ENCODE measurements at places on chromosomes 2 and 18. TPM values are rescaled to one million over a fixed set of nuclear protein-coding genes. Genes with fewer than 3 reads are reported as not detected.

COL6A3 gene
- total RNA-seq, result 145 TPM

SPDYA gene
- total RNA-seq, result 7.1 TPM

DAPL1 gene
- not detected for total RNA-seq

SOX11 gene
- total RNA-seq, result not detected

CROCC2 gene
- not detected for total RNA-seq

SCN2A gene
- 1.3 TPM for total RNA-seq

IGFBP2 gene
- total RNA-seq, result 180 TPM

DNA sequence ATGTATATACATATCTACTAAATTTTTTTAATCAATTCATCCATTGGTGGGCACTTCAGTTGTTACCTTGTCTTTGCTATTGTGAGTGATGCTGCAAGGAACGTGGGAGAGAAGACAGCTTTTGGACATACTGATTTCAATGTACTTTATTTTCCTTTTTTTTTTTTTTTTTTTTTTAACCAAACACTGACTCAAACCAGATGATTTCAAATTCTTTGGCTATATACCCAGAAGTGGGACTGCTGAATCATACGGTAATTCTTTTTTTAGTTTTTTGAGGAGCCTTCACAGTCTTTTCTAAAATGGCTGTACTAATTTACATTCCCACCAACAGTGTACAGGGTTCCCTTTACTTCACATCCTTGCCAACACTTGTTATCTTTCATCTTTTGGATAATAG lies 204.7 kb downstream of the INSIG2 start:
- H3K4me1 ChIP-seq, result no peaks in the 10 kb centered on the region
- no peak for DNase-seq
- H3K4me3 ChIP-seq, result no peak overlapping the region
- H3K27ac ChIP-seq, result no peak overlapping the region
- H3K36me3 ChIP-seq, result no peaks in the 10 kb centered on the region

GRCh38 chr2:29526587-29527586 lies 394.5 kb downstream of the ALK start:
- H3K27me3 ChIP-seq, result no peaks in the 10 kb centered on the region
- no peak for DNase-seq
- H3K36me3 ChIP-seq, result no peaks in the 10 kb centered on the region
- no peaks in the 10 kb centered on the region for H3K4me1 ChIP-seq
- no peak overlapping the region for H3K4me3 ChIP-seq

DNA sequence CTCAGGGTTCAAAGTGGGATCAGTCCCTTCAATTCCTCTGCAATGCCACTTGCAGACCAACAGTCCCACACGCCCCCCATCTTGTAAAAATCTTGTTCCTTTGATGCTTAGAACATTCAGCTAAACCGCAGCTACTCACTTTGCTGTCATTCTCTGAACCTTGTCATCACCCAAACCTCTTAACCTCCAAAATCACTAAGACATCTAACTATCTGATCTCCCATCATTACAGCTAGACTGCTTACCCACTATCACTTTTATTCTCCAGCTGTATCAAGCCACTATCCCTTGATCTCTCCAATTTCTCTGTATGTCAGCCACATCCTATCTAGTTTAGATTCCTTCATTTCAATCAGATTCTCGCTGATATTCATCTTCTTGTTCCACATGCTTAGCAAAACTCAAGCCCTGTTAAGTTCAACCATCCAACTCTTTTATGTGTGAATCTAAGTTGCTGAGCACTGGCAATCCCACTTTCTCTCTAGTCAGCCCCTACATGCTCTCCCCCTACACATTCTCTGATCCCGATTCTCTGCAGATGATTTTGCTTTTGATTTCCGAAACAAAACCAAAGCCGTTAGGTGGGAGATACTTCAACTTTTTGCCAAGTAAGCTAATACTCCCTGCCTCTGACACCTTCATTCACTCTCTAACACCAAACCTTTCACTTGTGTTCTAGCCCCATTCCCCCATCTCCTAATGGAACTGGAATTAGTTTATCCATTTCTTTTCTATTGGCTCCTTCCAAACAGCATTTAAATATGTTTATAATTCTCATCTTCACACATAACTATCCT lies 4.6 kb downstream of the GTF3C2 start:
- H3K27me3 ChIP-seq, result no peaks in the 10 kb centered on the region
- DNase-seq, result no peak
- peaks cover 4% of the 10 kb centered on the region for H3K36me3 ChIP-seq
- no peak overlapping the region for H3K4me3 ChIP-seq
- H3K27ac ChIP-seq, result no peak overlapping the region
- H3K4me1 ChIP-seq, result peaks cover 69% of the 10 kb centered on the region

- no peak overlapping the region for H3K4me3 ChIP-seq
- no peaks in the 10 kb centered on the region for H3K4me1 ChIP-seq
- DNase-seq, result no peak
- H3K27ac ChIP-seq, result no peak overlapping the region
Observed at GRCh38 chr2:25587361-25587760, 86.0 kb downstream of the DTNB start.

DNA sequence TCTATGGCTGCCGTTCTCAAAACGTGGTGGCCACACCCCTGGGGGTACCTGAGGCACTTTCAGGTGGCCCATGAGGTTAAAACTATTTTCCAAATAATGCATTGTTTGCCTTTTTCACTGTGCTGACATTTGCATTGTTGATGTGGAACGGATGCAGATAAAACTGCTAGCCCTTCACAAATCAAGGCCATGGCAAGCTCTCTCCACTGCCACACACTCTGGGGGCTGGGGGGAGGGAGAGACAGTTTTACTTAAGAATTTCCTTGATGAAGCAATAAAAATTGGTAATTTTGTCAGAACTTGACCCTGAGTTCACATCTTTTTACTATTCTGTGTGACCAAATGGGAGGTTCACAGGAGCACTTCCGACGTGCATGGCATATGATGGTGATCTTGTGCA lies 22.0 kb upstream of the TGIF1 start:
- H3K36me3 ChIP-seq, result no peaks in the 10 kb centered on the region
- no peak overlapping the region for H3K27ac ChIP-seq
- no peak for DNase-seq
- H3K4me1 ChIP-seq, result no peaks in the 10 kb centered on the region

DNA sequence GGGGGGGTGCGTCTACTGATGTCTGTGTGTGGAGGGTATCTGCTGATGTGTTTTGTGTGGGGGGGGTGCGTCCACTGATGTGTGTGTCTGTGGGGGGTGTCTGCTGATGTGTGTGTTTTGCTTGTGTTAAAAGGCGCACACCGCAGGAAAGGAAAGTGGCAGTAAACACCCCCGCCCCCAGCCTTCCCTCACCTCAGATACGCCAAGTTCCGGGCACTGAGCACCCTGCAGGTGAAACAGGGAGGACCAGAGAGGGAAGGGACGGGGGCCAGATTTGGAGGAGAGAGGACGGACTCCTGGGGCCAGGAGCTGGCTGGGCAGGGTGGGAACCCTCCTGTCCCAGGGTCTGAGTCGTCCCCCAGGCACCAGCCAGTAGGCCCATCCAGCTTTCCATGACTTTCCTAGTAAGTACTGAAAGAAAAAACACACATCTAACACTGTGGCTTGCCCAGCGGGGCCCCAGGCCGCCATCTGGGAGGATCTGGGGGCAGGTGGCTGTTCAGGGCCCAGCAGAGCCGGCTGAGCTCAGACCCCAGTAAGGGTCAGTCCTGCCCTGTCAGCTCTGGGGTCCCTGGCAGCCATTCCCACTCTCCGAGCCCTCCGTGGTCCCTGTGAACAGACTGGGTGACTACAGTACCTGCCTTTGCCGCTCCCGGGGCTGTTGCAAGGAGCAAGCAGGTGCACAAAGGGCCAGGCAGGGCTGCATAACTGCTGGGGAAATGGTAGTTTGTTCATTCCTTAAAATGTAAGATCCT lies 126.9 kb downstream of the NFATC1 start:
- no peak overlapping the region for H3K4me3 ChIP-seq
- H3K27ac ChIP-seq, result peak overlapping the region; percentile 30
- no peaks in the 10 kb centered on the region for H3K27me3 ChIP-seq
- peaks cover 3% of the 10 kb centered on the region for H3K36me3 ChIP-seq

DNA sequence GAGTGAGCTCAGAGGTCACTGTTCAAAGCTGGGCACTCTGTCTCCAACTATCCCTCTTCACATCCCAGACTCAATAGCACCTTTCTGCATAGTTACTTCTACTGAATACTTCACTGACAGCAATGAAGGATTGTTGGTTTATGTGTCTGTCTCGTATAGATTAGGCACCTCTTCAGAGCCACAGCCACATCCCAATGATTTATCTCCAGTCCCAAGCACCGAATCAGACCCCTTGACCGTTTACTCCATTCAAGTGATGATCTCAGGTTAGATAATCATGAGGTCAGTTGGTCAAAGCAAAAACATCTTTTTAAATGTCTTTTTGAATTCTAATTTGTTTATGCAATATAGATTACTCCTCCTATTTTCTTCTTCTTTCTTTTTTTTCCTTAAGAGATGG lies 14.7 kb downstream of the NEDD4L start:
- no peaks in the 10 kb centered on the region for H3K4me1 ChIP-seq
- no peak overlapping the region for H3K27ac ChIP-seq
- no peaks in the 10 kb centered on the region for H3K36me3 ChIP-seq
- no peaks in the 10 kb centered on the region for H3K27me3 ChIP-seq

DNA sequence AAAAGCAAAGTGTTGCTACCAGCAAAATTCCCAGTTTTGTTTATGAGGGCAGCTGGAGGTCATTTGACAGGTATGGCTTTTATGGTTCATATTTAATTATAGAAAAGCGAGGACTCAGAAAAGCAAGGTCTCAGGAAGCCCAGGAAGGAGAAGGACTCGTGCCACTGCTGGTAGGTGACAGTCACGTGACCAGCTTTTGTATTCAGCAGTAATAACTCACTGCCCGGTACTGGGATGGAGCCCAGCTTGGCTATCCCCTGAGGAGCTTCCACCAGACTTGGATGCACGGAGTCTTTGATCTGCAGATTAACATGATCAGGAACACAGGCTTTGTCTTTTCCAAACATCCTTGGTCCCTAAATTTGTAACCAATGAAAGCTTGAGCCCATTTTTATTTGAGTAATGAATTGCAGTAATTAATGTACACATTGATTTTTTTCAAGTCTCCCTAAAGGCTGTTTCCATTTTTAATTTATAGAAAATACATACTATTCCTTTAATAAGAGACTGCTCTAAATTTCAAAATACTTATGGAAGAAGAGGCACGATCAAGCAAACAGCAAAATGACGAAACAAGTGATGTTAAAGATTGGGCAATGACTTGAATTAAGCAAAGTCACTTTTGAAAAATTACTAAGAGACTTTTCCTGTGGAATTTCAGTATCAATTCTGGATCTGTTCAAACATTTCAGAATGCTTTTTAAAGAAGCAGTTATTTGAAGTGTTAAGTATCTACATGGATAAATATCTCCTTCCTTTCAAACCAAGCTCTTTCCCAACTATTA lies 251.7 kb upstream of the HNRNPA3 start:
- H3K36me3 ChIP-seq, result no peaks in the 10 kb centered on the region
- no peak for DNase-seq
- H3K27ac ChIP-seq, result no peak overlapping the region
- H3K27me3 ChIP-seq, result no peaks in the 10 kb centered on the region
- H3K4me1 ChIP-seq, result no peaks in the 10 kb centered on the region

- no peak for DNase-seq
- H3K27ac ChIP-seq, result no peak overlapping the region
- no peaks in the 10 kb centered on the region for H3K27me3 ChIP-seq
- no peak overlapping the region for H3K4me3 ChIP-seq
Observed at GRCh38 chr2:68961380-68961779, 8.7 kb upstream of the GKN2 start.

DNA sequence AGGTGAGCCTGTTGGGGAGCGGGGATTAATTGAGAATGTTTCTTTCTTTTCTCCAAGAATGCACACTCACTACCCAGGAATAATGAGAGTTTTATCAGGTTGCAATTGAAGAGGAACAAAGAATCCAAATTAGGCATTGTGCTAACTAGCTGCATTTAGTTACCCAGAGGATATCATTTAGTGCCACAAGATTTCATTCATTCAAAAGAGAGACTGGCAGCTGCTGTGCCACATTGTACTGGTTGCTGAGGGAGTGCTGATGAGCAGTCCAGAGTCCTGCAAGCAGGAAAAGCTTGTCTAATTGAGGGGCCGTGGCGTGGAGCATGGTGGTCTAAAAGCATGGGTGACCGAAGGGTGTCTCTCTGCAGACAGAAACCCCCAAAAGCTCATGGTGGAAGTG lies 97.6 kb downstream of the CTAGE1 start:
- no peaks in the 10 kb centered on the region for H3K27me3 ChIP-seq
- peaks cover 10% of the 10 kb centered on the region for H3K4me1 ChIP-seq
- H3K27ac ChIP-seq, result no peak overlapping the region
- no peak overlapping the region for H3K4me3 ChIP-seq
- no peak for DNase-seq

DNA sequence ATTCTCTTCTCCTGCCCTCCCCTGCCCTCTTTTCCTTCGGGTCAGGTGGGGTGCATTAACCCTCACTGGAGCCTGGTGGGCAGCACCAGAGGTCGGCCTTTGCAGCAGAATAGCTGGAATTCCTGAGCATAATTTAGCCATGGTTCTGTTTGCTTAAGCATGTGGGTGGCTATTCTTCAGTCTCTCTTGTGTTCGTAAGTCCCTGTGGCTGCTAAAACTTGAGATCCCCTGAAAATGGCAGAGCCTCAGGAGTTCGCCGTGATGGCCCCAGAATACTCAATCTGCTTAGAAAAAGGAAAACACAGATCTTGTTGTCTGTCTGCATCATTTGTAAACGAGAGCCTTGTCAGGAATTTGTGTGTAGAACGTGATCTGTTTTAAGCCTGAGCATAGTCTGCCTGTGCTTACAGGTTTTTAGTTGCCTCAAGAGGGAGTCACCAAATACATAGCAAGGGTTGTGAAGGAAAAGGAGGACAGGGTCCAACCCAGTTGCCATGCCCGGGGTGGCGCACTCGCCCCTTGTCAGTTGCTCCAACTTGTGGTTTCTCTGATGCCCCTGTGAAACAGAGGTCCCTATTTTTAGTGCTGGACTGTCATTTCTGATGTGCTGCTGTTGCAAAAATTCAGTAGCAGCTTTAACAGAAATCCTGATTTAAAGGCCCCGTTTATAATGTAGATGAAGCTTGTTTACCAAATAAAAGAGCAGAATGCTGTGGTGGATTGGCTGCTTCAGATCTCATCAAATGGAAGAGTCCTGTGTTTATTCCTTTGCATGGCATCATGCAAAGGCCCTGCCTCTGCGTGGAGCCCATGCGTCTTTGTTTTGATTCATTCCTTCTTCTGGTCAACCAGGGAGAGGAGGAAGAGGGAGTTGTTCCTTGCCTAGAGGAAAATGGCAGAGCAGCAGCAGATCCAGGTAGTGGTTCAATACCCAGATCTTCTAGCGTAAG lies 74.8 kb downstream of the WDSUB1 start:
- H3K27ac ChIP-seq, result no peak overlapping the region
- H3K36me3 ChIP-seq, result peaks cover 4% of the 10 kb centered on the region
- H3K4me3 ChIP-seq, result no peak overlapping the region
- no peaks in the 10 kb centered on the region for H3K27me3 ChIP-seq

DNA sequence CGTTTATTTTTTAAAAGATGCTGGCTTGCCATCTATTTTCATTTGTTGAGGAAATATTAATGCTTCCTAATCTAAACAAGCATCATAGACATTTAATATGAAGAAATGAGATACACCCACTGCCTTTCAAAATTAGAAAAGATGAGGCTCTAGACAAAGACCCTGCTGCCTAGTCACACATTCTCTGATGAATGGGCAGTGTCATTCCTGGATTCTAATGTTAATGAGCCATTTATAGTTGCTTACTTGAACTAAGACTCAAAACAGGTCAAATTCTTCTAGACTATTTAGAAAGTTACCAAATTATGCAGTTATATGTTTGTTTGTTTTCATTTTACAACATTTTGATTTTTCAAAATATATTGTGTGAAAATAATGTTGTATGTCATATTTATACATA lies 237.6 kb downstream of the CDH7 start:
- DNase-seq, result no peak
- H3K27ac ChIP-seq, result no peak overlapping the region
- H3K27me3 ChIP-seq, result no peaks in the 10 kb centered on the region
- H3K4me1 ChIP-seq, result no peaks in the 10 kb centered on the region
